ENCODE measurements at places on chromosomes 4 and X. TPM values are rescaled to one million over a fixed set of nuclear protein-coding genes. Genes with fewer than 3 reads are reported as not detected.

Gene GLUD2
- total RNA-seq = 1.5 TPM

Gene F8
- 53.7 TPM for total RNA-seq

Gene RIBC1
- total RNA-seq = 0.62 TPM

Gene CXCL1
- 1.3 TPM for total RNA-seq

Gene UCP1
- total RNA-seq = not detected

Gene MID1
- total RNA-seq = 7.0 TPM

Gene RHOXF2
- total RNA-seq = not detected

Gene FGFBP2
- 2.7 TPM for total RNA-seq

Gene GC
- not detected for total RNA-seq

Gene LUZP4
- total RNA-seq = not detected

Gene LNX1
- 11.2 TPM for total RNA-seq

Gene DYNLT3
- 16.8 TPM for total RNA-seq

Gene HHIP
- not detected for total RNA-seq

Gene ANXA3
- 54.5 TPM for total RNA-seq

Gene GLOD5
- total RNA-seq = not detected

Gene HTR2C
- total RNA-seq = not detected

Gene AREG
- total RNA-seq = 1.4 TPM

Gene SLC6A14
- total RNA-seq = not detected

Gene PNMA5
- not detected for total RNA-seq

Gene GAGE12C
- total RNA-seq = not detected

Gene FAM53A
- 0.49 TPM for total RNA-seq

Gene MAGEA2
- not detected for total RNA-seq

Gene DDIT4L
- 0.43 TPM for total RNA-seq

Gene DKK2
- 1.9 TPM for total RNA-seq

Gene AMELX
- not detected for total RNA-seq

Gene NEIL3
- total RNA-seq = 0.16 TPM

Gene ETDA
- not detected for total RNA-seq

Gene BTK
- 5.4 TPM for total RNA-seq

Gene SSX2B
- total RNA-seq = not detected

Gene CLIC2
- 17.0 TPM for total RNA-seq

Gene TSPAN5
- total RNA-seq = 2.1 TPM

Gene TMEM150C
- 19.6 TPM for total RNA-seq

Gene TBL1X
- 10.6 TPM for total RNA-seq

Gene PDE6B
- total RNA-seq = 1.7 TPM

Gene H2BW2
- total RNA-seq = not detected

Gene AKAP14
- total RNA-seq = not detected

Gene CNGA1
- not detected for total RNA-seq

Data from Right ventricle myocardium inferior (tissue), 1 donor.